Brain (organoid and tissue), 16 donors: ENCODE measurements at places on chromosomes 6 and 20. TPM values are rescaled to one million over a fixed set of nuclear protein-coding genes. Genes with fewer than 3 reads are reported as not detected.
A peak's percentile ranks its signal among the peaks of the same experiment; 100 is the strongest.

DNA sequence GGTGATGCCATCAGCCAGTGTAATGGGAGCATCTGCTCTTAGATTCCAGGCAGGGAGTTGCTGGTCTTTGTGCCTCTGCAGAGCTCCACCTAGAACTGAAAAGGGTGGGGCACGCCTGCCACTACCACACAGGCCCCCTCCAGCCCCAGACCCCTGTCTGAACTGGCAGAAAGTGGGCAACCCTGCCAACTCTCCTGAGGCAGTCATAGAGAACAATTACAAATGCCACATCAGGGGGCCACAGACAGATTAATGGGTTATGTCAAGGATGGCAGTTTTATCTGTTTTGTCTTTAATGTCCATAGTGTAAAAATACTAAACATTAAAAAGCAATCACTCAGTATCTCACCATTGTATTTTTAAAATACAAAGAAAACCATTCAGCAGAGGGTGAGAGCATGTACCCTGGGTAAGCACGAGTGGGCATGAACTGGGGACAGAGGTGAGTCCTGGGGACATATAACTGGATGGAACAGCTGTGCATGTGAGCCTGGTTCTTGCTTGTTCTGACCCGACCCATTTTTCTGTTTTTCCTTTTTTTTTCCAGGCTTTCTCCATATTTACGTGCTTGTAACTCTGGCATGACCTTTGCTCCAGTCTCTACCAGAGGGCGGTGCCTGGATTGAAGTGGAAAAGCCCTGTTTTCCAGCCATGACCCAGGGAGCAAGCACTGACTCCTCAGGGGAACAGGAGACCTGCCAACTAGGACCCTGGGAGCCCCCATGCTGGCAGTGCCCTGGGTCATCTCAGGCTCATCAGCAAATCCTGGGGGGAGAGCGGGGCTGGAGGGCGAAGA is 8.2 kb downstream of the TRAF3IP2 start:
- no peak for DNase-seq

DNA sequence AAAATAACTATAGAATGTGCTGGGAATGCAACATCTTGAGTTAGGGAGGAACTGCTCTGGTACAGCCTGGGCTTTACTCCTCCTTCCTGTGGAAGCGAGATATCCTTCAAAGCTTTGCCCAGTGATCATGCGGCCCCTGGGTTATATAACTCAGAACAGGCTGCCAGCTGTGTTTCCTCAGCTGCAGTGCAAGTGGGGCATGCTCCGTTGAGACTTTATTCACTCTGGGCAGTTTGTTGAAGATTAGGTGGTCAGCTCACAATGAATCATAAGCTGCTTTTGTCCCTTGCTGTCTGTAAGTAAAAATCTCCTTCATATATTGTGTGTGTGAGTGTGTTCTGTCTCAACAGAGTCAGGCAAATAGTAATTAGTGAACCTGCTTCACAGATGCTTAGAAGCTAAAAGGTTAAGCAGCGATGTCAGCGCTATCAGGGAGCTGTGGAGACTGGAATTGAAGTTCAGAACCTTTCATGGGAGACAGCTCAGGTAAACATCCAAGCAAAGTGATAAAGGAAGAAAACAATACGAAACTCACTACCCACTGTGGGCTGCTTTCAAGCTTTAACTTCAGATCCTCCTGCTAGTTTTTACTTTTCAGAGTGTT is 688.4 kb downstream of the HTR1B start:
- no peak for DNase-seq

DNA sequence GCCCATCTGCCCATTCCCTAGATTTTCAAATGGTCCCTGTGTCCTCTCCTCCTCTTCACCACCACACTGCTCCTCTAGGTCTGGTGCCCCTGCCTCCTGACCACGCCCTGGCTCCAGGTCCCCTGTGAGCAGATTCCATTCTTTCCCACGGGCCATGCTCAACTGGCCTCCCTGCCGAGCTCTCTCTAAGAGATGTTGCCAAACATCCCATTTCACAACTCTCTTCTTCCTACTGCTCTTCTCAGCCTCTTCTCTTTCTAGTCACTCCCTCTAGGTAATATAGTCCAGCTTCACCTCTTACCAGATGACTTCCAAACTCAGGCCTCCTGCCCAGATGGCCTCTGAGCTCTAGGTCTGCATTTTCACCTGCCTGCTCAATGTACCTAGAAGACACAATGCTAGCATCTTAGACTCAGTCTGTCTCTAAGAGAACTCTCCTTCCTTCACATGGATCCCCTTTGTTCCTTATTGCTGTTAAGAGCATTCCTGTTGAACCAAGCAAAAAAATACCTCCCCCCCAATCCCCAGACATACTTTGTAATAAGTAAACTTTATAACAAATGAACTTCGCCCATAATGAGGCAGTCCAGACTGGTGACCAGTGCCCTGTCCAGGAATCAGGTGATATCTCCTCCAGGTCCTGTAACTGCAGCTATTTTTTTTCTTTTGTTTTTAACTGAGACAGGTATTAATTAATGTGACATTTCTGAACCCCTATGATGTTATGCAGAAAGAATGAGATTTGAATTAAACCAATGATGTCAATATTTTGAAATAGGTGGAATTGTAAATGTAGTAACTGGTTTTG is 79.0 kb downstream of the LYRM4 start:
- no peak for DNase-seq

DNA sequence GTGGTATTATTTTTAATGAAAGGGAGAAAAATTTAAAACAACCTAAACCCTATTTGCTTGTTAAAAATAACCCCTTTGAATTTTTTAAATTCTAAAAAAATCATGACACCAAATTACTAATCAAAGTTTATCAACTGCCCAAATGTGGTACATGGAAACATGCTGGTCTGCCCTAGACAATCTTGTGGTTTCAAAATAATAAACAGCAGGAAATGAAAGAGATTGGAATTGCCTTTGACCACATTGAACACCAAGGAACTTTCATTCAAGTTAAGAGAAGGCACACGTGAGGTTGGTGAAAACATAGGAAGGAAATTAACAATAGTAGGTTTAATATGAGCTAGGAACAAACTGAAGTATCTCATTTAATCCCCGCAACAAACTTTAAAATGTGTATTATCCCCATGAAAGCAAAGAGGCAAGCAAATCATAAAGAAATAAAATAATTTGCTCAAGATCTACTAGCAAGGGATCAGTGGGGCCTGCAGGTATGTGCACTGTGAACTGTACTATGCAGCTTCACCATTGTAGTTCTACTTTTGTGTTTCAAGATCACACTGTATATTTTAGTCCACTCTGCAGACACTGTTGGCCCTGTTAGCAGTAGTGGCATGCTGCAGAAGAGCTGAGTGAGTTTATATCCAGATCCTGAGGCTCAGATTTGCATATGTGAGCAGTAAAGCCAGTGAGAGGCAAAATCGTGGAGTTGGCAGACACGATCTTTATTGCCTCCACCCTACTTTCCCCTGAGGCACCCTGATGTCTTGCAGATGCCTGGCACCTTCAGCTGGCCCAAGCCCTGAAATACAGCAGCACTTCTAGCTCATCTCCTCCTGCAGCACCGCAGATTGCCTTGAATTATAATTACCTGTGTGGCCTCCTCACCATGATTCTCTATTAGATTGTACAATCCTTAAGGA is 157.8 kb upstream of the TENT5A start:
- DNase-seq, result no peak

DNA sequence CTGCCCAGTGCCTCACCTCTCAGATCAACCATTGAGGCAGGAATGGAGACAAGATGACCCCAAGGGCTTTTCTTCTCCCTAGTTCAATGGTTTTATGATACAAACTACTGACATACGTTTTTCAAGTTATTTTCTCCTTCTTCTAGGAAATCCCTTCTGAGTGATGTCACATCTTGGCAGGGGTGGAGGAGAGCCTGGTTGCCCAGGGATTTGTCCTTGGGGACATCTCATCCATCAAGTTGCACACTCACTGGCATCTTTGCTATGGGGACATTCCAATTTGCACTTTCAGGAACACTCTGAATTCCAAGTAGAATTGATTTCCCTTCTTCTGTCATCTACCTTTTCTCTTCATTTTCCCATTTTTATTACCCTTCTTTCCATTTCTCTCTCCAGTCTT is 9.9 kb downstream of the ZFP57 start:
- no peak for DNase-seq

DNA sequence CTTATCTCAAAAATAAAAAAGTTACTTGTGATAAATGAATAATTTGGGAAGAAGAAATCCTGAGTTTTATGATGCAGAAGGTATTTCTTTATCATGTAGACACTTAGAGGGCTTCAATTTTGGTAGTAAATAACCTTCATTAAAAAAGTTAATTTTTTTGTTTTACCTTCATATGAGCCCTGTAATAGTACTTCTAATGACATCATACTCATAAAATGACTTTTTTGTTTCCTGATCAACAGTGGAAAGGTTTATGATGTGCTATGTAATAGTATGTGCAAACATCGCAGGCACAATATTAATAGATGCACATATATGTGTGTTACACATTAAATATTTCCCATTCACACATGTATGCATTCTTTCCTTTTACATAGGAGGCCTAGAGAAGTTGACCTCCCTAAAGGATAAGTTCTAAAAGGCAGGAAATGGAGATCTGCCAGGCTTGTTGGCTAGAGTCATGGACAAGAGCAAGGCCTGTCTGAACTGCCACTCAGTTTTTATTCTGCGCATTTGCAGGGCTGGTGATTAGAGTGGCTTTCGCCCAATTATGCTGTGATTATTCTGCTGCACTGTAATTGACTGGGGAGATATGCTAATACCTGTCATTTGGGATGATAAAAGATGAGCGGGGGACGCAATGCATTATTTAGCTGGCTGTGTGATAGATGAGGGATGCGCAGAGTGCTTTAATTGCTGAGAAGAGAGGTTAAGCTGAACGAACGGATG is 272.6 kb downstream of the TMEM242 start:
- peak; percentile 90 for DNase-seq

GRCh38 chr20:17443131-17443858 is 87.9 kb downstream of the BFSP1 start:
- peak; percentile 64 for DNase-seq

The CHRNA4 gene
- 6.4 TPM for polyA plus RNA-seq
